ENCODE measurements at places on chromosomes 12 and 14.

- no peak for DNase-seq
Measured at GRCh38 chr12:78101113-78101876, 270.6 kb downstream of the NAV3 start.

GRCh38 chr14:95407354-95407753 lies 87.6 kb upstream of the CLMN start:
- DNase-seq: no peak

- no peak for DNase-seq
Measured at GRCh38 chr12:1656902-1657301, 27.9 kb downstream of the WNT5B start.

GRCh38 chr12:119727600-119728443 lies 59.9 kb downstream of the PRKAB1 start:
- no peak for DNase-seq

GRCh38 chr12:13278249-13278787 lies 81.8 kb downstream of the EMP1 start:
- DNase-seq: peak; percentile 49

DNA sequence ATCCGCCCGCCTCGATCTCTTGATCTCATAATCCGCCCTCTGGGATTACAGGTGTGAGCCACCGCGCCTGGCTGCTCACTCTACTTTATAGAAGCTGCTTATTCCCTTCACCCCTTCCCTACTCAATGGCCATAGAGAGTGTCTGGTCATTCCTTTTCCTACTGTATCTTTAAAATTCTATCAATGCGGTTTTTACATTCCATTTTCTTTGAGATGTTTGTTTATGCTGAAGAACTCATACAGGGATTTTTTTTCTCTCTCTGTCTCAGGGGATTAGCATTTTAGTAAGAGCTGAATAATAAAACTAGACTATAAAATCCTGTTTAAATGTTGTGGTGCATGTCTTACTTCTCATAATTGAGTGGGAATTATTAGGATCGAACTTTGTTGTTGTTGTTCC lies 218.6 kb upstream of the FOXN3 start:
- no peak for DNase-seq

DNA sequence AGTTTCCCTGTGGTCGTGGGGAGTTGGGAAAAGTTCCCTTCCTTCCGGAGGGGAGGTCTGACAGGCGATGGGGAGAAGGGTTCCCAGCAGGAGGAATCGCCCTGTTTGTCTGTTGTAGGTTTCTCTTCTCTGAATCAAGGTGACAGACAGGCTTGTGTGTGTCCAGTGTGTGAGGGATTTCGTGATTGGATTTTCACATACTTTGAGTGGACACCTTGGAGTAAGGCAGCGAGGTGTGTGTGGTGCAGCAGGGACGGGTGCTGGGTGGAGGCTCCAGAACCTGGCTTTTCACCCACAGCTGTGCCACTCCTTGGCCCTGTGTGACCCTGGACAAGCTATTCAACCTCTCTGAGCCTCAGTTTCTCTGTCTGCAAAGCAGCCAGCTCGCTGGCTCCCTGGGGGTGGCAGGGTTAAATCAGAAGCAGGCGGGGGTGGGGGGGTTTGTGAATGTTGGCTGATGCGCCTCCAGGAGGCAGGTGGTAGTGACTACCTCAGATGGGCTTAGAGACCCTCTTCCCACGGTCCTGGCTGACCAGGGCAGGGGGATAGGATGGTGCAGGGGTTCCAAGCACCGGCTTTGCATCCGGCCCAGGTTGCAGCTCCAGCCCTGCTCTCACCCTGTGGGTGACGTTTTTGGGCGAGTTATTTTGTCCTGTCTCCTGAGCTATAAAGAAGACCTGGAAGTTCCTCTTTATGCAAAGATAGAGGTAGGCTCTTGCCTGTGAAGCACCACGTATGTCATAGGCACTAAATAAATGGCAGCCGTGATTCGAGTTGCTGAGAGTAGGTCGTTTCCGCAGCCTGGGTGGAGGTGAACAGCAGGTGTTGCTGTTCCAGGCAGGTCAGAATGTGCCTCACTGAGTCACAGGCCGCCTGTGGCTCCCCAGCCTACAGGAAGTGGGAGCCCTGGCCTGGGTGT lies 679 bp downstream of the BDKRB2 start:
- no peak for DNase-seq

DNA sequence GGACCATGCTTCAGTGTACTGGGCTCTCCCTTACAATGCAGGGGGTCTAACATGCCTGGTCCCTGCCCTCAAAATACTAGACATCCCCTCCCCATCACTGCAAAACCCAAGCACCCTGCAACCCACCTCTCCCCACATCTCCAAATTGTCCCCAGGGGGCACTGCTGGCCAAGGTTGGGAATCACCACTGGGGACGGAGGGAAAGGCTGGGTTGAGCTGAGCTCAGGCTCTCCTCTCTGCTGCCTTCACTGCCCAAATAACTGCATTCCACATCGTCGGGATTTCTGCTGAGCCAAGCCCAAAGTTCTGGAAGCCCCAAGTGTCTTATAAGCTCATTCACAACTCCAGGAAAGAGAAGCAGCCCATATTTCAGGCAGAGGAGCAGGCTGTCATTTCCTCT lies 69.6 kb downstream of the NT5DC3 start:
- DNase-seq: no peak

- DNase-seq: no peak
Measured at GRCh38 chr12:22971701-22972191, 346.8 kb downstream of the ETNK1 start.

GRCh38 chr12:25518512-25518911 lies 34.6 kb downstream of the LMNTD1 start:
- DNase-seq: no peak

DNA sequence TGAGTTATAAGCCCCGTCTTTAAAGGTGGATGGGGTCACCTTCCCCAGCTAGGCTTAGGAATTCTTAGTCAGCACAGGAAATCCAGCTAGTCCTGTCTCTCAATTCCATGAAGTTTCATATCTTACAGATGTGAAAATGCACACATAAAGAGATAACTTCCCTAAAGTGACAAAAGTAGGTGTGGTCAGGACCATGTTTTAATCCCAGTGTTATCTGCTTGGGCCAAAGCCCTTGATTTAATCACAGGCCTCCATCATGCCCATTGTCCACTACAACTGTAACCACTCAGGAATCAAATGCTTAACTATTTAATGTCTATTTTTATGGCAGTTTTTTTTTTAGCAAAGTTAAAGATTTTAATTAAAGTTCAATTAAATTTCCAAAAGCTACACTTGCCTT lies 194.4 kb upstream of the BTG1 start:
- no peak for DNase-seq

DNA sequence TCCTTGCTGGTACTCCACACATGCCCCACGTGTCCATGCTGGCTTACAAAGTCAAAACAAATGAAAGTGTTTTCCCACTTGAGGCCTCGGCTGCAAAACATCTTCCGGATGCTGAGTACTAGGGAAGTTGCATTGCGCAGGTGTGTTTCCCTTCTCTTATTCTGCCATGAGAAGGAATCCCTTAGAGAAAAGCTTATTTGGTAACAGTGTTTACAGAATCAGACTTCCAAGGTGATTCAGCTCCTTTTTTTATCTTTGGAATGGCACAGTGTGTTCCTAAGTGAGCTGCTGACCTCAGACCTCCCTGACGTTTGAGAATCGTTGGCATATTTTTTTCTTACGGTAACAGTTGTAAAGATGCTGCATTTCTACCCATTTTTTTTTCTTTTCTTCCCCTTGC lies 211.3 kb downstream of the ESR2 start:
- DNase-seq: no peak

DNA sequence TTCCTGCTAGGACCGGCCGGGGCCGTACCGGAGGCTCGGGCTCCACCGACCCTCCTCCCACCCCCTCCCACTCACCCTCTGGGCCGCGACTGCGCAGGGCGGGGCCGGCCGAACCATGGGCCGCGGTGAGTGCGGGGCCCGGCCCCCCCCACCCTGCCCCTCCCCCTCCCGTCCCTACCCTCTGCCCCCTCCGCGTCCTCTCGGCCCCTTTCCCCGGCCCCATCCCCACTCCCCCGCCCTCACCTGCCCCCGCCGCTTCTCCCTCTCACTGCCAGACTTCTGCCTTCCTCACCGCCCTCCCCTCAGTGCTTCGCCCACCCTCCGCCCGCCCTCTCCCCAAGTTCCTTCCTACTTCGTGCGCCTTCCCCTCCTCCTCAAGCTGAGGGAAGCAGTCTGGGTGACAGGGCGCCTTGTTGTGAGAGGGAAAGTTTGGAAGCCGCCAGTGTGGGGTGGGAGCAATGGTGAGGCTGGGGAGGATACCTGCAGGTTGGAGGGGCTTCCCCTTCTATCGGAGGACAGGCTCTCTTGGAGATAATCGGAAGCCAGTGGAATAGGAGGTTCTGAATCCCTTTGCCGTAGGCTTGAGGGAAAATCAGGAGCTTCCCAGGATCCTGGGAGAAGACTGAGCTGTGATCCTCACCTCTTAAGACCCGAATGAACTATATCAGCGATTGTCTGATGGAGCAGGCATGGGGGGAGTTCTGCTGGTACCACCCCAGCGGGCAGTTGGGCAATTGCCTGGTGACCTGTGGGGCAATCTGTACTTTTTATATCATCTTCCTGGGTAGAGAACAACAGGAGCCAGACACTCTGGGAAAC lies 472 bp downstream of the MBD6 start:
- DNase-seq: peak; percentile 28

Data from activated T-cell treated with anti-CD3 and anti-CD28 coated beads for 1 hour (primary cell).